ENCODE measurements at places on chromosomes 5 and 9.

DNA sequence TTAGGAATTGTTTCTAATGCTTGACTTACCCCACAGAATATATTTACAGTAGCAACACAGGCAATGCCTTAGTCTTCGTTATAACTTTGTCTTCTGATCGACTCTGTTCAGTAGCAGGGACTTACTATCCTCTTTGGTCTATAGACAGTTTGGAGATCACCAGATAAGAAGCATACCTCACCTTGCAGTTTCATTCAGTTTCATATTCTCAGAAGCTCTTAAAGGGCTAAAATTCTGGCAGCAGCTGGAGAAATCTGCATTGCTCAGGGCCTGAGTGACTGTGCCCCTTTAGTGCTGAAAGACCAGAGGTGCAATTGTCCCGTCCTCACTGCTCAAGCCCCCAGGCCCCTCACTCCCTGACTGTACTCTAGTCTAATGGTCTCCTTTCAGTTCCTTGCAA is 26.0 kb downstream of the ZBTB43 start:
- no peak for DNase-seq

- no peak for DNase-seq
Measured at GRCh38 chr5:146675636-146676035, 159.6 kb upstream of the GPR151 start.

- DNase-seq, result no peak
Measured at GRCh38 chr5:35335752-35336151, 105.5 kb upstream of the PRLR start.

- DNase-seq, result no peak
Measured at GRCh38 chr9:2055203-2055658, 40.1 kb downstream of the SMARCA2 start.

GRCh38 chr9:133679466-133680061 is 43.4 kb downstream of the DBH start:
- no peak for DNase-seq

DNA sequence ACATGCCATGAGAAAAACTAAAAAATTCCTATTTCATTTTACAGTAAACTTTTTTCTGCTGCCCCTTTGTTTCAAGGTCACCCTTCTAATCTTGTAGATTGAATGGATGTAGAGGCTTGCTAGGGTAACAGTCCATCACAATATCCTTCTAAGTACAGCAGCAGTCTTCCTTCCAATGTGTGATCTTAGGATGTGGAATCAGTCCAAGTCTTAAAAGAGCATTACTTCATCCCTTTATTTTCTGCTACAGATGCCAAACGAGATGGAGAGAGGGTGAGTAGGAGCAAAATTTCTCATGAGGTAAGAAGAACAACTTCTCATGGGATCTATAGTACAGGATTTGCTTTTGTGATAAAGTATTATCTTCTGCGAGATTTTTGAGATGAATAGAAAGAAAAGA is 704 bp upstream of the IL33 start:
- DNase-seq, result no peak

- no peak for DNase-seq
Measured at GRCh38 chr5:66518753-66519152, 77.4 kb upstream of the MAST4 start.

DNA sequence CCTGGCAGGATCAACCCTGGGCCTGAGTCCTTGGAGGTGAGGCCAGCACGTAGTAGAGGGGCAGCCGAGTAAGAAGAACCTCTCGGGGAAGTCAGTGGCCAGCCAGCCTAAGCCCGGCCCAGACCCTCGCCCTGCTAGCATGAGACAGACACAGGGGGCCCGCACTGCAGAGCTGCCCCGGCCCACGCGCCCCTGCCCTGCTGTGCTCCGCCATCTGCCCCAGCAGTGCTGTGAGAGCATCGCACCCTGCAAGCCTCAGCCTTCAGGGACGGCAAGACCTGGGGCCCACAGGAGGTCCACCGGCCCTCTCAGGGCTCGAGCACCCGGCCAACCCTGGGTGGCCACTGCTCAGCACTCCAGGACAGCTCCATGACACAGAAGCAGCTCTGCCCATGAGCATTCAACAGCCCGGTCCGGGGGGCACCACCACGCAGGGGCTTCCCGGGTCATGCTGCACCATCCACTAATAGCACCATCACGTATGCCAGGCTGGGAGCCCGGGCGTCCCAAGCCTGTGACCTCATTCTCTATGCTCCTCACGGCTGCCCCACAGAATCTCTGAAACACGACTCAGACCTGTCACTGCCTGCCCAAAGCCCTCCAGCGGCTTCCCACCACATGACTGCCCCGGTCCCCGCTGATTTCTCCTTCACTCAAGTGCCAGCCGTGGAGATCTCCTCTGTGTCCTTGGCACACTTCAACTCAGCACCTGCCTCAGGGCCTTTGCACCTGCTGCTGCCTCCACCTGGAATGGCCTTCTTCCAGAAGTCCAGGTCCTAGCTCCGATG is 38.1 kb downstream of the ADAMTS2 start:
- DNase-seq, result no peak

DNA sequence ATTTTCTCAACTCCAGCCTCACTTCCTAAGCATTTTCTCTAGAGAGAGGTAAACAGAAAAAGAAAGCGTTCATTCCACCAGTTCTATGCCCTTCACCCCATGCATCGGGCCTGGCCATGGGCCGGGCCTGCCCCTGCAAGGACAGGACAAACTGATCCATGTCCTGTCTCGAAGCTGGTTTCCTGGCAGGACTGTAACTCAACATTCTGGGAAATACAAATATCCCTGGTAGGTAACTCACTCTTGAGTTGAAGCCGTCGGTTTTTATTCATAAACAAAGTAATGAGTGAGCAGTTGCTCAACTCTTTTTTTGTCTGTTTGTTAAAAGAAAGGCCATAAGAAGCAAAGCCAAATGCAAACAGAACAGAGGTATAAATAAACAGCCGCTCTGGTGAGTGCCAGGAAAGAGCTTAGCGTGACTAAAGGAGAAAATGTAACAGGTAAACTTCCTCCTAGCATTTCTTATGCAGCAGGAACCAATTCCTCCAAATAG is 64.4 kb upstream of the DNAH5 start:
- no peak for DNase-seq

GRCh38 chr9:98215821-98216220 is 23.4 kb upstream of the CORO2A start:
- DNase-seq, result no peak

GRCh38 chr9:113401027-113401792 is at the start of gene ALAD:
TSS of gene ALAD (minus strand) at chr9:113401284. CDS start at chr9:113393559, 7,725 bp downstream.
- peak; percentile 99 for DNase-seq

- DNase-seq, result no peak
Measured at GRCh38 chr5:39197556-39197955, 21.8 kb downstream of the FYB1 start.

DNA sequence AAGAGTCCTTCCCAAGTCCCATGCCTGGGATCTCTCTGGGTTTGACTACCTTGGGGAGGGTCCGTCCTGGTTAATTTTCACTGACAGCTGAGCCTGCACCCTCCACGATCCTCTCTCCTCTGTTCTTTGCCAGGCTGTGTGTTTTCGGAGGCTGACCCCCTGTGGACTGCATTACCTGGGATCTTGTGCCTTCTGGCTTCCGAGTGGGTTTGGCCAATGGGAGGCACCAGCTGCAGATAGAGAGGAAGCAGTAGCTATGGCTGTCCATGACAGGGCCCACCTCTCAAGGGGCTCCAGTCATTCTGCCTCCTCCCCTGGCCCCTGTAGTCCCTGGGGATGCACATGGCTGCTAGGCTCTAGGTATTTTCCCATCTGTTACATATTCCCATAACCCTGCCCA is 285.0 kb downstream of the DMRT2 start:
- no peak for DNase-seq

DNA sequence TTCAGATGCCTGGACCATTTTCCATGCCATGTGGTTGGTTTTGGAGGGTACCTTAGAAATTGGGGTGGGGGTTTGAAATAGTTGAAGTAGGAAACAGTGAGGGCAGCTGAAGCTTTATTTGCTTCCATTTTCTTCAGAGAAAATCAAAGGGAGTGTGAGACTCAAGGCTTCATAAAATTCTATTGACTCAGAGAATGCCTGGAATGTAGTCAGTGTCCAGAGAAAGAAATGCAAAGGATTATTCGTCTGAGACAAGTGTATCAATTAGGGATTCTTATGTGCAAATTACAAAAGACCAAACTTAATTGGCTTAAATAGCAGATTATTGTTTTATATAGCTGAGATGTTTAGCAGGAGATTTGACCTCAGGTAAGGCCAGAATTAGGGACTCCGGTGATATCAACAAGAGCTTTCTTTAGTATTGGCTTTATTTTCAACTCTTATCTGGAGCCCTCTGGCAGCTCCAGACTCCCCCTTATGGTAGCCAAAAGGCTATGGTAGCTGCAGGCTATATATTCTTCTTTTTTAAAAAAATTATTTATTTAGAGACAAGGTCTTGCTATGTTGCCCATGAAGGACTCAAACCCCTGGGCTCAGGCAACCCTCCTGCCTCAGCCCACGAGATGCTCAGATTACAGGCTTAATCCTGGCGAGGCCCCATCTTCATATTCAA is 38.9 kb downstream of the PTTG1 start:
- DNase-seq, result no peak

DNA sequence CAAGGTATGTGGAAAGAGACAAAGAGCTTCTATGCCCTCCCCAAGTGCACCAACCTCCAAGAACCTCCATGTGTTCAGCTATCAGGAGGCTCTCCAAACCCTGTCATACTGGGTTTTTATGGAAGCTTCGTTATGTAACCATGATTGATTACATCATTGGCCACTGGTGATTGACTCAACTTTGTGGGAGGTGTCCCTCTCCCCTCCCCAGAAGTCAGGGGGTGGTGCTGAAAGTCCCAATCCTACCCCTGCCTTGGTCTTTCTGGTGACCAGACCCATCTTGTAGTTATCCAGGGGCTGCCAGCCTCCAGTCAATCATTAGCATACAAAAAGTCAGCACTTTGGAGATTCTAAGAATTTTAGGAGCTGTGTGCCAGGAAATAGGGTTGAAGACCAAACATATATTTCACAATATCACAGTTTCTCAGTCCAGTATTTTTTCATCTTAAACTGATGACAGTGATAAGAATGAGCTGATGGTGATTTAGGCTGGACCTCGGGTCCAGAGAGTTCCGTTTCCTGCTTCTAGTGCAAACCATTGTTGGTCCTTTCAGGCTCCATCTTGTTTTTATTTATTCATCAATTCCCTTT is 27.3 kb upstream of the FANCC start:
- DNase-seq, result no peak

DNA sequence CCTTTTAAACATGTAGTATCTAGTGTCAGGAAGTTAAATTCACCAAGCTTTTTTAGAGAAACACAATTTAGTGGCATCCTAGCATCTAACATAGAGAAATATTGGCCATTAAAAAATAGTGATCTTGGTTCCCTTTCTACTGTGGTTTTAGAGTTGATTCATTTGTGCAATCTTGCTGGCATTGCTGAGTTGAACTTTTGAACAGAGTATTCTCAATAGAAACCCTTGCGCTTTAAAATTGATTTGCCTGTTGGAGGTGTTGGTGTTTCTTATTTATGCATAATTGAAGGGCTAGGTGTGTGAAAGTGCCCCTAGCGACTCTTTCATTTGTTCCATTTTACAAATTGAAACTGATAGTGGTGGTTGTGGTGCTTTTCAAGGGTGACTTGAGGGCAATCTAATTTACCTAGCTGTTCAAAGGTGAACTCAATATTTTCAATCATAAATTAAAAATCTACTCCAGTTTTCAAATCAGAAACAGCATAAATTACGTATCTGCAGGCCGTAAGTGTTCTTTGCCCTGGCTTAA is 73.0 kb upstream of the MPDZ start:
- no peak for DNase-seq

DNA sequence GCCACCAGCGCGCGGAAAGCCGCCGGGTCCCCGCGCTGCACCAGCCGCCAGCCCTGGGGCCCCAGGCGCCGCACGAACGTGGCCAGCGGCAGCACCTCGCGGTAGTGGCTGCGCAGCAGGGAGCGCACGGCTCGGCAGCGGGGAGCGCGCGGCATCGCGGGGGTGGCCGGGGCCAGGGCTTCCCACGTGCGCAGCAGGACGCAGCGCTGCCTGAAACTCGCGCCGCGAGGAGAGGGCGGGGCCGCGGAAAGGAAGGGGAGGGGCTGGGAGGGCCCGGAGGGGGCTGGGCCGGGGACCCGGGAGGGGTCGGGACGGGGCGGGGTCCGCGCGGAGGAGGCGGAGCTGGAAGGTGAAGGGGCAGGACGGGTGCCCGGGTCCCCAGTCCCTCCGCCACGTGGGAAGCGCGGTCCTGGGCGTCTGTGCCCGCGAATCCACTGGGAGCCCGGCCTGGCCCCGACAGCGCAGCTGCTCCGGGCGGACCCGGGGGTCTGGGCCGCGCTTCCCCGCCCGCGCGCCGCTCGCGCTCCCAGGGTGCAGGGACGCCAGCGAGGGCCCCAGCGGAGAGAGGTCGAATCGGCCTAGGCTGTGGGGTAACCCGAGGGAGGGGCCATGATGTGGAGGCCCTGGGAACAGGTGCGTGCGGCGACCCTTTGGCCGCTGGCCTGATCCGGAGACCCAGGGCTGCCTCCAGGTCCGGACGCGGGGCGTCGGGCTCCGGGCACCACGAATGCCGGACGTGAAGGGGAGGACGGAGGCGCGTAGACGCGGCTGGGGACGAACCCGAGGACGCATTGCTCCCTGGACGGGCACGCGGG is at the start of gene TERT:
TSS of gene TERT (minus strand) at position 234 of the 815 bp plus-strand sequence. CDS start at position 155, 79 bp downstream.
- DNase-seq, result peak; percentile 90

DNA sequence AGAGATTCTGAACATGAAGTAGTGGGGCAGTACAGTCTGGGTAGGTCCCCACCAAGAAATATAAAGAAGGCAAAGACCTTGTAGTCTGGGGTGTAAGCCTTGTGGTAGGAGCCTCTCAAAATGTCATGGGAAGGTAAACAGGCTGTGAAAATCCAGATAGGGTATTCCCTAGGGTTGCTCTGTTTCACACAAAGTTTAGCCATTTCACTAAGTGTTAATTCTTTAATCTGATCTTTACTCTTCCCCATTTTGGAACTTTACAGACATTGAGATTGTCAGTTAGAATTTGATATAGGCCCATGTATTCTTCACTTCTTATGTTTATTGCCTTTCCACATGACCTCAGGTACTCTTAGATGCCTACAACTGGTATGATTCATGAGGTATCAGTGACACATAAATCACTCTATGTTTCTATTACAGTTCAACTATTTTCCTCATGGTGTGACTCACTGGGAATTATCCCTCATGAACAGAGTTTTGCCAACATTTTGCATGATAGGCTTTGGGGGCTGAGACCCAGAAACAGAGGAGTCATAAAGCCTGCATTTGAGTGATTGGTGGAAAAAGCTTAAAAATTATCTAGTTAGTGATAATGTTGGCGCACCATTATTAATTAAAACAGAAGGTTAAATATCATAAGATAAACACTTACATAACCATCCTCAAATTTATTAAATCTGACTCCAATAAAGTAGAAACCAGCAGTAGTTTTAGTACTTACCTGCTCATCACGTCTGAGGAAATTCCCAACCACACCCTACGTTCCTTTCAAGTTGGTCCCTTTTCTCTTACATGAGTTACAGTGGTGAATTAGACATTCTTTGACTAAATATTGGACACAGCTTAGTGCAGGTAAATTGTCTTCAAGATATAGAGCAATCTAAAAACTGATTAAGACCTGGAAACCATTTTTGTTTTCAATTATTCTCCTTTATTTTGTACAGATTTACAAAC is 399.8 kb upstream of the MEF2C start:
- no peak for DNase-seq

- no peak for DNase-seq
Measured at GRCh38 chr5:150307617-150308426, 5.1 kb upstream of the ARSI start.

Measured in stimulated activated CD4-positive, alpha-beta T cell treated with anti-CD3 and anti-CD28 coated beads, Interleukin-12 subunit alpha, Interleukin-12 subunit beta, amount 100 ng/mL, for 24 hours (primary cell).